Activated naive CD8-positive, alpha-beta T cell treated with anti-CD3 and anti-CD28 coated beads, Interleukin-2, amount 10 ng/mL, durations not matched to agents 7 days and 5 days (primary cell): ENCODE measurements at places on chromosomes 12 and 14.

GRCh38 chr12:32726286-32726685 lies 29.4 kb downstream of the YARS2 start:
- H3K36me3 ChIP-seq: peaks cover 16% of the 10 kb centered on the region
- H3K4me1 ChIP-seq: peaks cover 1% of the 10 kb centered on the region
- no peak overlapping the region for H3K4me3 ChIP-seq
- H3K27me3 ChIP-seq: no peaks in the 10 kb centered on the region
- H3K27ac ChIP-seq: no peak overlapping the region
- DNase-seq: no peak

DNA sequence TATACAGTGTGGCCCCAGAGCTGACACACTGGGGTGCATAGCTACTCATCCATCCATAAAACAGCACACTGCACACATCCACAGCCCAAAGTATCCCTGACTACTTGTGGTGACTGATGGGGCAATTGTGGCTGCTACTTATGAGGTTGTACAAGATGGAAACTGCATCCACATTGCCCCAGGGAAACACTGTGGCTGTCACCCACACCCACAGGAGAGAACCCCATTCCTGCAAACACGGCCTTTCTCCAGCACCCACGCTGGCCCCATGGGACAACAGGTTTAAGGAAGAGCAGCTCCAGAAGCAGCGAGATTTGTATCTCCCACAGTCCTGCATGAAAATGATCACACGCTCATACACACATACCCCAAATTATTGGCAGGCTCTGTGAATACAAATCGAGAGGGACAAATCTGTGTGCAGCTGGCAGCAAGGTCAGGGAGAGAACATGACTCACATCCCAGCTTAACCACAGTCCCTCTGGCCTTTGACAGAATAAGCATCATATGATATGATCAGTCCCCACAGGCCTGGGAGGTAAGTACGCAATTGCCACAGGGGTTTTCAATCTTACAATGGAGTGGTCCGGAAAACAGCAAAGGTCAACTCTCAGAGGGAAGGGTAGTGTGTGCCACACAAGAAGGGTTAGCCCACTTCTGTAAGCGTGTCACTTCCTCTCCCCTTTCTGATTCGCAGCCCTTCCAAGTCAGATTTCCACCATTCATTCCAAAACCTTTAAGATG lies 61.9 kb downstream of the ESR2 start:
- H3K4me3 ChIP-seq: no peak overlapping the region
- no peaks in the 10 kb centered on the region for H3K27me3 ChIP-seq
- DNase-seq: no peak
- H3K36me3 ChIP-seq: peaks cover 21% of the 10 kb centered on the region

DNA sequence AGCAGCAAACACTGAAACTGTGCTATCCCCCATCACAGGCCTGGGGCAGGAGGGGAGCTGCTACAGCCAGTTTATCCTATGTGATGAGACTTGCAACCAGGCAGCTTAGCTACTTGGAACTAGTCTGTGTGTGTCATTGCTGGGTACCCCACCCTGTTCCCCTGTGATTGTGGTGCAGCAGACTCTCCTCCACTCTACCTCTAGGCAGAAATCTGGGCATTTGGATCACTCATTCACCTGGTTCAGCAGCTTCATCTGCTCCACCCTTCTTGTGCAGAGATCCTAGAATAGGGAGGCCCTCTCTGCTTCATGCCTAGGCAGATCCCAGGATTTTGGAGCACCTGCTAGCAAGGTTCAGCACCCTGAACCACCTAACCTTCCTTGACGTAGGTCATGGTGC lies 8.8 kb downstream of the TAS2R13 start:
- no peaks in the 10 kb centered on the region for H3K27me3 ChIP-seq
- H3K4me1 ChIP-seq: peaks cover 3% of the 10 kb centered on the region
- no peak overlapping the region for H3K4me3 ChIP-seq
- no peak for DNase-seq
- no peak overlapping the region for H3K27ac ChIP-seq

DNA sequence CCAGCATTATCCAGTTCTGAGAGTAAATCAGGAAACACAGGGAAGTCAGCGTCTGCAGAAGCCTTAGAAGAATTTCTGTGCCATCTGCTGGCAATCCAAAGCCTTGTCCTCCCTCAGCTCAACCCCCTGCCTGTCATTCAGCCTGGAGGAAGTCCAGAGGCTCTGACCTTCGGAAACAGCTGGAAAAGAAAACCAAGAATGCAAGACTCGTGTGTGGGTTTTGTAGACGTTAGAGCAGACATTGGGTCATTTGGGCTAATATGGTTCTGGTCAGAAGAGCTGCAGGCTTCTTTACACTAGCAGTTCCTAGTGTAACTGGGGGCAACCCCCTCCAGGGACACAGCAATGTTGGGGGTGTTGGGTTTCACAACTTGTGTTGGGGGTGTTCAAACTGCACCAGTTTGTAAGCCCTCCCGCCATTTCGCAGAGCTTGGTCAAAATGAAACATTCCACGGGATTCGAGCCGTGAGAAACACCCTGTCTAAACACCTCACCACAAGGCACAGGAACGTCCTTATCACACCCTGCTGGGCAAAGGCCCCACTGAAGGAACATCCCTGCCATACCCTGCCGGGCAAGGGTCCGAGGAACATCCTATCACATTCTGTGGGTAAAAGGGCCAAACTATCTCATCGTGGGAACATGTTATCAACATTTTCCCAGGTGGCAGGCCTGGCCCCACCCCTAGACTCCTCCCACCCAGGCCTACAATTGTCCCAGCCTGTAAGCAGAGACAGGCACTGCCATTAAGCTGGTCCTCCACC lies 21.0 kb upstream of the SERPINA4 start:
- no peak overlapping the region for H3K27ac ChIP-seq
- no peaks in the 10 kb centered on the region for H3K27me3 ChIP-seq
- no peaks in the 10 kb centered on the region for H3K36me3 ChIP-seq
- no peaks in the 10 kb centered on the region for H3K4me1 ChIP-seq
- no peak for DNase-seq
